Stimulated activated CD4-positive, alpha-beta T cell treated with anti-CD3 and anti-CD28 coated beads, Interleukin-4, amount 100 ng/mL, for 24 hours (primary cell): ENCODE measurements at places on chromosomes 7 and 10.

- DNase-seq, result no peak
These were observed 1.3 kb upstream of the GFRA1 start for GRCh38 chr10:116274064-116274904.

DNA sequence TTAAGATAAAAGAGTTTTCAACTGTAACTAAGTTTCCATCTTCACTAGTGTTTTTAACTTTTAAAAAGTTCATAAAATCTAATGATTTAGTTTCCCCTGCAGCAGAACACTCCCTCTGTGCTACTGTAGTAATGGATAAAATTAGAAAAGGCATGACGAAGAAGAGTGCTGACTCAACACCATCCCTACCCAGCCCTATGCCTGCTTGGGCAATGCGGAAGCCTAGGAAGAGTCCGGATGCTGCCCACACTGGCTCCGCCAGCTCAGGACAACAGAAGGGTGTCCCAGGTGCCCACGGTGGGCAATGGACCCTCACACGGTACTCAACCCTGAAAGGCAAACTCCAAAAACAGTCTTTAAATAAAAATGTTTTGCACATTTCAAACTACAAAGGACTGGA, 118.2 kb downstream of the LARP4B start:
- no peak for DNase-seq

DNA sequence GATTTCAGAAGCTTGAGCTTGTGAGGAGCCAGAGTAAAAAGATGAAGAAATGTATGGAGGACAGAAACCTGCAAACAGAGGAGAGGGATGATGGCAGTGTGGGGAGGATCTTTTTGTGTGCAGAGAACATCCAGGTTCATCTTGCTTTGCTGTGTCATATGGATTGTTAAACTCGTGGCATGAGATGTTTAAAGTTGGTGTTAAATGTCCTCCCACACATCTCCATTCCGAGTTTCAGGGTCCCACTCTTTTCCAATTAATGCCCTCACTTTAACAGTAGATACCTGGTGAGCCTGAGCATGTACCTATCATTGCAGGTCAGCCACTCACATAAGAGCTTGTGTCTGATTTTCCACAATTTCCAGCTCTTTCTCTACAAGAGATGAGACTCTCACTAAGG, 147.7 kb downstream of the ST7 start:
- no peak for DNase-seq

DNA sequence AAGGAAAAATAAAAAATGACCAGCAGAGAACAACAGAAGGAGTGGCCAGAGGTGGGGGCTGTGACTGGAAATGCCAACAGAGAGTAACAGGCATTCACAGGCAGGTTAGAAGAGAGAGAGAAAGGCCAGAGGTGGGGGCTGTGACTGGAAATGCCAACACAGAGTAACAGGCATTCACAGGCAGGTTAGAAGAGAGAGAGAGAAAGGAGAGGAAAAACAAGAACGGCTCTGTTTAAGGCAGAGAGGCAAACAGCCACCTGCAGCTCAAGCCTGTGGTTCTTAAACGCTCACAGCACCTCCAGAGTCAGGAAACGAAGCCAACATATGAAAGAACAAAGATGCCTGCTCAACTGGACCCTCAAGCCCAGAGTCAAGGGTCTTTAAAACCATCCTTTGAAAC, 39.5 kb upstream of the DGKI start:
- no peak for DNase-seq

- no peak for DNase-seq
These were observed 31.8 kb downstream of the ZNF467 start for GRCh38 chr7:149741629-149742028.

DNA sequence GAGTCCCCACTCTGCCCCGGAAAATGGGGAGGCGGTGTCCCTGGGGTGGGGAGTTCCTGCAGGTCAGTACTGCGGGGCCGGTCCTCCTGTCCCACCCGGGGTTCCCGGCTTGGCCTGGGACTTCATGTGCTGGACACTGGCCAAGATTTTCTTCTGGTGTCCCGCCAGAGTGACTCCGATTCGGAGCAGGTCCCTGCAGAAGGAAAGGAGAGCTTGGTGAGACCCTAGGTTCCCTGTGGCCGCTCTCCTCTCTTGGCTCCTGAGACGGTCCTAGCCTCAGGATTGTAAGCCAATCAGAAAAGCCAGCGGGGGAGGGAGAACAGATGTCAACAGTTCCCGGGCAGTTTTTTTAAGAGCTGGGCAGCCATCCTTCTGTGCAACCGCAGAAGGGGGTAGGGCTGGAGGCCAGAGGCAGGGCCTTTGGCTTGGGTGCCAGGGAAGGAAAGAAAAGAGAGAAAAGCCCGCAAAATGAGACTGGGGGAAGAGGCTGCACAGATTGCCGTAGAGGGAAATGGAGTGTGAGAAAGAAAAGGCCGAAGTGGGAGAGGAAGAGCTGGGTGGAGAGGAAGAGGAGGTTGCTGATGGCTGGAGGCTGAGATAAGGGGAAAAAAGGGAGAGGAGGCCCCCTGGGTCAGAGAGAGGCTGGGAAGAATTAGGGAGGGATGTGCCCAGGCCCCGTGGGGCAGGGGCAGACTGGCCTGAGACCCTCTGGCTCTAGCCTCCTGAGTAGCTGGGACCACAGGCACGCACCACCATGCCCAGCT, 23.7 kb downstream of the EPHB4 start:
- DNase-seq, result no peak

- DNase-seq, result no peak
These were observed 2.7 kb downstream of the CTTNBP2 start for GRCh38 chr7:117870448-117871130.

GRCh38 chr7:114502454-114503254, 88.0 kb downstream of the FOXP2 start:
- no peak for DNase-seq

DNA sequence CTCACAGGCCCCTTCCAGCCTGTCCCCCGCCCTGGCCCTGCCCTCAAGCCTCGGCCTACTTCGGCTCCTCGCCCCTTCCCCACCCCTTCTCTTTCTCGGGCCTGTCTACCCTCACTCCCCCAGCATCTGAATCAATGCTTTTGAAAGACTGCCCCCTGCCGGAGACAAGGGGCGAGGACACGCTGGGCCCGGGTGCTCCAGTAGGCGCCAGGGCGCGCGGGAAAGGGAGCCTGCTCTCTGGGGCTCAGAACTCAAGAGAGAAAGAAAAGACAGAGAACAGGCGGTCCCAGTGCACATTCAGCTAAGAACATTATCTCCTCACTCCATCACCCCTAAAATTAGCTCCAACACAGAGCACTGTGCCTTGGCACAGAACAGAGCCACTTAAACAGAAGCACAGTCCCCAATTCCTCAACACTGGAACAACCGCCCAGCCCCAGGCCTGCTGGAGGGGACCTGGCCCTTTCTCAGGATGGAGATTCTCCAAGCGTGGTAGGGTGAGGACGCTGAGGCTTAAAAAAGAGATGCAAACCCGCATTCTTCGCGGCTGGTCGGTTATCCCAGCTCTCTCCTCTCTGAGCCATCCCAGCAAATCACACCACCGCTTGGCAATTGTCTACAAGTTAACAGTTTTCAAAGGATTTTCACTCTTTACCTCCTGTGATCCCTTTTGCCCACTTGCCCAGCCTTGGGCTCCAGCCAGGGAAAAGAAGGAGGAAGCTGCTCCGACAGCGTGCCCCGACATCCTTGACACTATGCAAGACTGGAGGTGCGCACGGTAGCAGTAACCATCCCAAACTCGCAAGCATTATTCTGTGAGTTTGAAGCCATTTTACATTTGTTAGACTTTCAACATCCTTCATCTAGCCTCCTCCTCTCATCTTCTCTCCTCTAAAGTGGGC, 2.1 kb downstream of the GIGYF1 start:
- DNase-seq, result peak; percentile 85

GRCh38 chr10:61390851-61391250, 62.3 kb downstream of the TMEM26 start:
- no peak for DNase-seq

- DNase-seq, result no peak
These were observed 8.0 kb downstream of the DGKI start for GRCh38 chr7:137838706-137839315.

- DNase-seq, result no peak
These were observed 55.3 kb downstream of the ELAPOR2 start for GRCh38 chr7:87003872-87004798.

- no peak for DNase-seq
These were observed 480 bp downstream of the MNX1 start for GRCh38 chr7:157009778-157010587.

DNA sequence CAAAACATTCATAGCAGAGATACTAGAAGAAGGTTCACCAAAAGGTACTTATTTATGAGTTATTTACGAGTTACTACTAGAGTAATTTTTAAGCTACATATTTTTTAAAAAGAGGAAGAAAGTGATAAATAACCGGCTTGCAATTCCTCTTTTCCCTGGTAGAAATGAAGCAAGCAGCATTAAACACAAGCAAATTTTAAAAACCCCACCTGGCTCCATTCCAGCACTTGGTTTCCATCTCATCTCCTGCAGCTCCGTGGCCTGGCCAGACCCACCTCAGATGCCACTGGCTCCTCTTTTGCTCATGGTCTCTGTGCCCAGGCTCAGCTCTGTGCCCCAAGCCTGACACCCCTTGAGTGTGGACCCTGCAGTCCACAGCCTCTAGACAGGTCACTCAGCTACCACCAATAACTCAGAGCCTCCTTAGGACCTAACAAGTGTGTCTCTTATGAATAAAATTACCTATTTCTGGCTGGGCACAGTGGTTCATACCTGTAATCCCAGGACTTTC, 479.5 kb downstream of the TNS3 start:
- no peak for DNase-seq

DNA sequence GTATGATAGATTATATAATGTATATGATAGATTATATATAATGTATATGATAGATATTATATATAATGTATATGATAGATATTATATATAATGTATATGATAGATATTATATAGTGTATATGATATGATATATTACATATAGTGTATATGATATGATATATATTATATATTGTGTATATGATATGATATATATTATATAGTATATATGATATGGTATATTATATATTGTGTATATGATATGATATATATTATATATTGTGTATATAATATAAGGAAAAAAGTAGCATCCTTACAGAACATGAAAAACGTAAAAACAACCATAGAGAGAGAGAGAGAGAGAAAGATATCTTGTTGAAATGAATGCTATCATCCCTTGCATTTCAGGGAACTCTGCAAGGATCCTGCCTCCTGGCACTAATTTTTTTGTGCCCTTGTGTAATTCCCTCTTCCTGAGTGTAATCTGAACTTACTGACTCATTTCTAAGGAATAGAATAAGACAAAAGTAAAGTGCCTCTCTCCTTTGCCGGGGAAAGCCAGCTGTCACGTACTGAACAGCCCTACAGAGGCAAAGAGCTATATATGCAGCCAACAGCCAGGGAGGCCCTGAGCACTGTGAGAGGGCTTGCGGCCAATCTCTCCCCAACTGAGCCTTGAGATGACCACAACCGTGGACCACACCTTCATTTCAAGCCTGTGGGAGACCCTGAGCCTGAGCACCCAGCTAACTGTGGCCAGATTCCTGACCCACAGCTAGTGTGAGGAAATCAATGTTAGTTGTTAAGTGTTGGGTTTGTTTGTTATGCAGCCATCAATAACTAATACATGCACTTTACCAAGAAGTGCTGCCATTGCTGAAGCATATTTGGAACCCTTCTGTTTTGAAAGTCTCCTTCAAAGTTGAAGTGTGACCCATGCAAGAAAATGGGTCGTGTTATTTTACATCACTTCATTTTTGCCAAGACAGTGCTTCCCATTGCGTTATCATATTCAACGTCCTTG, 61.1 kb upstream of the EZH2 start:
- no peak for DNase-seq

DNA sequence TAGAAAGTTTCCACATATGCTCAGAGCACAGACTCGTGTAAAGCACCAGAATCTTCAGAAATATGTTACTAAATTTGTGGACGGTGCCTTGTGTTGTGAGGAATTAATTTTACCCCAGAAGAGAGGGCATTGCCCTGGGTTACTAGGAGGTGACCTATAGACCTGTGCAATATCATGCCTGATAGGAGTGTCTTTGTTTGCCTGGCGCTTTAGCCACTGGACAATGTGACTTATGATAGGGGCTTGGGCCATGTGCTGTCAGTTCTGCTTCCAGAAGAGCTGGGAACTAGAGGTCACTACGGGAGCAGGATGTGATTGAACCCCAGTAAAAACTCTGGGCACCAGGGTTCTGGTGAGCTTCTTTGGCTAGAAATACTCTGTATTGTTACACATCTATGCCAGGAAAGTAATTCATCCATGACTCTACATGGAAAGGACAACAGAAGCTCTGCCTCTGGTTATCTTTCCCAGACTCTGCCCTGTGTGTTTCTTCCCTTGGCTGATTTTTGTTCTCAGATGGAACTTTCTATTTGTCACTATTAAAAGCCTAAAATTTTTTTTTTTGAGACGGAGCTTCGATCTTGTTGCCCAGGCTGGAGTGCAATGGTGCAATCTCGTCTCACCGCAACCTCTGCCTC, 75.5 kb downstream of the SIRT1 start:
- DNase-seq, result no peak

DNA sequence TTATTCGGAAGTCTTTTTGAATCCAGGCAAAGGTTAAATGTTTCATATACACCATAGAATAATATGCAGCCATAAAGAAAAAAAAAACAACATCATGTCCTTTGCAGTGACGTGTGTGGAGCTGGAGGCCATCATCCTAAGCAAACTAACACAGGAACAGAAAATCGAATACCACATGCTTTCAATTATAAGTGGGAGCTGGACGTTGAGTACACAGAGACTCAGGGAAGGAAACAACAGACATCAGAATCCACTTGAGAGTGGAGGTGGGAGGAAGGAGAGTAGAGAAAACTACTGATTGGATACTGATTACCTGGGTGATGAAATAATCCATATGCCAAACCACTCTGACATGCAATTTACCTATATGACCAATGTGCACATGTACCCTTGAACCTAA, 293.4 kb downstream of the KLF6 start:
- DNase-seq, result no peak

GRCh38 chr10:47154762-47155161, 145.2 kb upstream of the GDF10 start:
- DNase-seq, result no peak

DNA sequence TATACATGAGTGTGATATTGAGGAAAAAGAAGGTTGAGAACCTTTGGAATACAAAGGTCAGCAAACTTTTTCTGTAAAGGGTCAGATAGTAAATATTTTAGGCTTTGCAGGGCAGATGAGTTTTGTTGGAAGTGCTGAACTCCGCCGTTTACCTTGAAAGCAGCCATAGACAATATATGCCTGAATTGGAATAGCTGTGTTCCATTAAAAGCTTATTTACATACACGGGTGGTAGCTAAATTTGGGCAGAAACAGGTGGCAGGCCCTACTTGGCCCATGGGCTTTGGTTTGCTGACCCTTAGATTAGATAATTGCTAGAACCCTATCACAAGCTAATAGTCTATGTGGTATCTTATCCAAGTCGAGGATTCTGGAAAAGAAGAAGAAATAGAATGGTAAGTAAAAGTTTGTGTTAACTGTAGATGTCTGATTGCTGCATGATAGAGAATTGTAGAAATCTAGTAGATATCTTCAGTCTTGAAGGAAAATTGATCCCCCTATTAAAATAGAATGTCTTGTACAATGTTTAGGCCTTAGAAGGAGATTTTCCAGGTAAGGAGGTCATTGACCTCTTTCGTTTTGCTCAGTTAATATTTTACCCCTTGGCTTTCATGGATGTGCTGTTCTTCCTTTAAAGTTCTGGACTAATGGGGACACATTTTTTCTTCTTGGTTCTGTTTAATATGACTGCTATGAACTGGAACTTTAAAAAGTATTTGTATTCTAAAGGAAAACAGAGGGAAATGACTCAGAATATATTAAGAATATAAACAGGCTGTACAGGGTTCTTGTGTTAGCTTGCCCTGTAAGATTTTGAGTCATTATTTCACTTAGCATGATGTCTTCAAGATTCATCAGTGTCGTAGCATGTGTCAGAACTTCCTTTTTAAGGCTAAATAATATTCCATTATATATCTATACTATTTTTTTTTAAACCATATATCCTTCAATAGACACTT, 8.0 kb downstream of the RBM33 start:
- no peak for DNase-seq
